ENCODE measurements at places on chromosomes 16 and 17.

DNA sequence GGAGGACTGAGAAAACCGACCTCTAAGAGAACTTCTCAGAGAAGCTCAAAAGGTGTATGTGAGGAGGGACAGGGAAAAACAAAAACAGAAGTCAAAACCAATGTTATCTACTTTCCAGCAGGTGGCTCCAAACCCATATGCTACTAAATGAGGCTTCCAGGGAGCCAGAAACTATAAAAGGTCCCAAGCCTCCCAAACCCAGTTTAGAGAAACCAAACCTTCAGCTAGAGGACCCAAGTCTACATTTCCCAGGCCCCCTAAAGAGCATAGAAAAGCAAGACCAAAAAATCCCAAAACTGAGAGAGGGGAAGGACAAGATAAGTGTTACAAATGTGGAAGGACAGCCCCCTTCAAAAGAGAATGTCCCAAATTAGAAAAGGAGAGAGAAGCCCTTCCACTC lies 3.7 kb downstream of the HPR start:
- DNase-seq, result peak; percentile 15
- no peaks in the 10 kb centered on the region for H3K36me3 ChIP-seq
- no peaks in the 10 kb centered on the region for H3K4me1 ChIP-seq
- H3K27ac ChIP-seq, result no peak overlapping the region
- H3K27me3 ChIP-seq, result no peaks in the 10 kb centered on the region
- H3K4me3 ChIP-seq, result no peak overlapping the region

GRCh38 chr16:89360760-89361435 lies 129.5 kb downstream of the ANKRD11 start:
- no peaks in the 10 kb centered on the region for H3K36me3 ChIP-seq
- H3K27me3 ChIP-seq, result no peaks in the 10 kb centered on the region
- H3K27ac ChIP-seq, result peak overlapping the region; percentile 59
- H3K4me1 ChIP-seq, result peaks cover 81% of the 10 kb centered on the region
- no peak overlapping the region for H3K4me3 ChIP-seq
- DNase-seq, result no peak

- H3K4me1 ChIP-seq, result peaks cover 3% of the 10 kb centered on the region
- H3K27me3 ChIP-seq, result no peaks in the 10 kb centered on the region
- no peak overlapping the region for H3K4me3 ChIP-seq
- DNase-seq, result no peak
- no peaks in the 10 kb centered on the region for H3K36me3 ChIP-seq
Observed at GRCh38 chr17:49861150-49861884, 13.4 kb upstream of the TAC4 start.

- H3K36me3 ChIP-seq, result no peaks in the 10 kb centered on the region
- no peak overlapping the region for H3K4me3 ChIP-seq
- no peaks in the 10 kb centered on the region for H3K27me3 ChIP-seq
- peaks cover 20% of the 10 kb centered on the region for H3K4me1 ChIP-seq
- H3K27ac ChIP-seq, result no peak overlapping the region
- DNase-seq, result no peak
Observed at GRCh38 chr16:88460496-88461330, 7.6 kb downstream of the ZFPM1 start.

DNA sequence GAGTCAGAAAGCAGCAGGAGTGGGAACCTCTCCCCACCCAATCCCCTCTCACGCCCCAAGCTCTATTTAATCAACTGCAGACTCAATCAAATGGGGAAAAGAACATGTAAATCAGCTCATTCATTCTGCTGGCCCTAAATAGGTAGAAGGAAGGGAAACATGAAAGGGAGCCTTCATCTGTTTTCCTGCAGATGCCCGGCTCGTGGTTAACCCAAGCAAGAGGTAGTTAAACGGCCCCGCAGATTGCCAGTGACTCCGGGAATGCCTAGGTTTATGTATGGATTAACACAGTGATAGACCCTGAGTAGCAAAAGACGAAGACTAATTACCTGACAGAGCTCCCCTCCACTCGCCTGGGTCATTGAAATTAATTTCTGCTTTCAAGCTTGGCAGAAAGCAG lies 542.0 kb downstream of the WWOX start:
- no peak overlapping the region for H3K4me3 ChIP-seq
- H3K27me3 ChIP-seq, result no peaks in the 10 kb centered on the region
- no peak overlapping the region for H3K27ac ChIP-seq

DNA sequence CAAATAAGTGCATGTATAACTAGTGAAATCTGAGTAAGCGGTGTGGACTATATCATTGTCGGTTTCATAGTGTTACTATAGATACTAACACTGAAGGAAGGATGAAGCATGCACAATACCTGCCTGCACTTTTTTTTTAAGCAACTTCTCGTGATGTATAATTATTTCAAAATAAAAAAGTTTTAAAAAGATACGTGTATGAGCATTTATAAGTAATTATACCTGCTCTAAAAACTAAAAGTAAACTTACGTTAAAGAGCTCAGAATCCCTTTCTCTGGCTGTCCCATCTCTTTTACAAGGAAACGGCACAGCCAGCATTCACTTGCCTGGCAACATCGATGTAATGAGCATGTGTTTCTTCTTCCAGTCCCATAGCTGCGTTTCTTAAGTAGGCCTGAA lies 31.3 kb upstream of the ARL6IP1 start:
- H3K4me3 ChIP-seq, result no peak overlapping the region
- no peaks in the 10 kb centered on the region for H3K4me1 ChIP-seq
- no peak overlapping the region for H3K27ac ChIP-seq
- H3K27me3 ChIP-seq, result no peaks in the 10 kb centered on the region
- no peak for DNase-seq

- peaks cover 22% of the 10 kb centered on the region for H3K4me1 ChIP-seq
- DNase-seq, result no peak
- no peak overlapping the region for H3K4me3 ChIP-seq
- peak overlapping the region; percentile 54 for H3K27ac ChIP-seq
- H3K27me3 ChIP-seq, result no peaks in the 10 kb centered on the region
- no peaks in the 10 kb centered on the region for H3K36me3 ChIP-seq
Observed at GRCh38 chr17:1089915-1090314, 89.9 kb downstream of the ABR start.

DNA sequence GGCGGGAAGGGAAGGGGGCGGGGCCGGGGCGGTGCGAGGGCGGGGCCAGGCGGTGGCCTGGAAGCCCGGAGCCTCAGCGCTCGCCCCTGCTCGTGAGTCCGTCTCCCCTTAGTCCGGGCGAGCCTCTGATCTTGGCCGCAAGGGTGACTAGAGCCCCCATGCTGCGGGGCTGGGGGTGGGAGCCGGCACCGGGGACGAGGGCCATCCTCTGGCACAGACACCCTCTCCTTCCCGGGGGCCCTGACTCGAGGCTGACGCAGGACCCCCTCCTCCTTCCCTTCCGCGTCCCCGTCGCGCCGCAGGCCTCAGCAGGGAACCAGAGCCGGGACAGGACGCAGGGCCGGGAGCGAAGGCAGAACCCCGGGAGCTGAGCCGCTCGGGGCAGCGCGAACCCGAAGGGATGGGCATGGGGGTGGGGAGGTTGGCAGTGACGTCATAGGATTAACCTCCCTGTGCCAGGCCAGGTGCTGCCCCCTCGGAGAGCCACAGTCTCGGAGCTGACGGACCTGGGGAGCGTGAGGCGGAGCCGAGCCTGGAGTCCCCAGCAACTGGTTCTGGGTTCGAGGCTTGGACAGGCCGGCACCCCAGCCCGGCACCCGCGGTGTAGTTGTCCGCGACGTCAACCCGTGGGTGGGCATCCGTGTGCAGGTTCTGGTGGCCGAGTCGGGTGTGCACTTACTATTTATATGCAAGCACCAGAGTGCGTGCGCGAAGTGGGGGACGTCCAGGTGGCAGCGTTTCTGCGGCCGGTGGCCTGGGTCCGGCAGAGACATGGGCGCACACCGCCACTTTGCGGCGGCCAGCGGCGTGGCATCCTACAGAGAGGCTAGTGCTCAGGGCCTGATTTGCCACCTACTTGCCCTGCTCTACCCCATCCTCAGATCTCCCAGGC lies 503 bp upstream of the PLCD3 start:
- no peaks in the 10 kb centered on the region for H3K27me3 ChIP-seq
- peaks cover 38% of the 10 kb centered on the region for H3K4me1 ChIP-seq
- no peaks in the 10 kb centered on the region for H3K36me3 ChIP-seq
- DNase-seq, result no peak
- peak overlapping the region; percentile 72 for H3K4me3 ChIP-seq

DNA sequence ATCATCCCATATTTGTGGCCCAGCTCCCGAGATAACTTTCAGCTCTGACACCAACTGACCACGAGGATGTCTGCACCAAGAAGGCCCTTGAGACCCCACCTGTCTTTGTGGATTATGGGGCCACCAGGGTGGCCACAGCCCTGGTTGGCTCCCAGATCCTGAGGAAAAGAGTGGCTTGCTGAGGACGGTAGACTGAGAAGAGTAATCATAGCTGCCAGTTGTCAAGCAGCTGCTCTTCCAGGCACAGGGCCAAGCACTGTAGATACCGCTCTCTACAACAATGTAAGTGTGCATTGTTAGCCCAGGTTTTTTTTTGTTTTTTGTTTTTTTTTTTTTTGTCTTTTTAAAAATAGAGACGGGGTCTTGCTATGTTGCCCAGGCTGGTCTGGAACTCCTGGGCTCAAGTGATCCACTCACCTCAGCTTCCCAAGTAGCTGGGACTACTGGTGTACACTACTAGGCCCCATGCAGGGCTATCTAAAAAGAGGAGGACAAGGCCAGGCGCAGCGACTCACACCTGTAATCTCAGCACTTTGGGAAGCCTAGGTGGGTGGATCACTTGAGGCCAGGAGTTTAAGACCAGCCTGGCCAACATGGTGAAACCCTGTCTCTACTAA lies 9.6 kb downstream of the ZNF205 start:
- no peaks in the 10 kb centered on the region for H3K4me1 ChIP-seq
- no peaks in the 10 kb centered on the region for H3K36me3 ChIP-seq
- no peak overlapping the region for H3K4me3 ChIP-seq
- no peak overlapping the region for H3K27ac ChIP-seq
- DNase-seq, result no peak

- no peak for DNase-seq
- H3K36me3 ChIP-seq, result no peaks in the 10 kb centered on the region
- H3K27me3 ChIP-seq, result no peaks in the 10 kb centered on the region
- no peak overlapping the region for H3K27ac ChIP-seq
Observed at GRCh38 chr17:42163696-42164407, 9.1 kb upstream of the RAB5C start.

DNA sequence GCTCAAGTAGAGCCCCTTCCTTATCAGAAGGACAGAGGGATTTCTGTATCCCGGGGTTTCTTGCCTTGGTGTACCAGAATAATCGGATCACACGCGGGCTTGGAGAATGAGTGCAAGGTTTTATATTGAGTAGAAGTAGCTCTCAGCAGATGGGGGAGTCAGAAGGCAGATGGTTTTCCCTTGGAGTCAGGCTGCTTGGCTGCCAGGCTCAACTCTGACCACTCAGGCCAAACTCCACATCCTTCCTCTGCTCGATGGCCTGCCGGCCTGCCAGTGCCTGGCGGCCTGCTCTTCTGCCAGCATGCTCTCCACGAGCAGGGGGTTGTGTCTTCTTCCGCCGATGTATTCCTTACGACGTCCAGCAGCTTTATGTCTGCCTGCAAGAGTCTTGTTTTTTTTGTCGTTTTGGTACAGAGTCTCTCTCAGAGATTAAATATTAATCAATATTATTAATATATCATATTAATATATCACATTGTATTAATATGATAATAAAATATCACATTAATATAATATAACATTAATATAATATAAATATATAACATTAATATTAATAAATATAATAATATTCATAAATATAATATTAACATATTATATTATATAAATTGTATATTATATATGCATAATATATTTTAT lies 229.2 kb upstream of the WSCD1 start:
- H3K4me1 ChIP-seq, result no peaks in the 10 kb centered on the region
- no peak overlapping the region for H3K4me3 ChIP-seq
- no peaks in the 10 kb centered on the region for H3K27me3 ChIP-seq
- no peaks in the 10 kb centered on the region for H3K36me3 ChIP-seq
- no peak overlapping the region for H3K27ac ChIP-seq
- DNase-seq, result no peak

GRCh38 chr16:85104147-85104546 lies 8.1 kb downstream of the CIBAR2 start:
- no peak overlapping the region for H3K27ac ChIP-seq
- no peak overlapping the region for H3K4me3 ChIP-seq
- H3K4me1 ChIP-seq, result no peaks in the 10 kb centered on the region
- no peaks in the 10 kb centered on the region for H3K27me3 ChIP-seq

GRCh38 chr17:79833110-79833450 lies 6.2 kb downstream of the CBX4 start:
- DNase-seq, result no peak
- H3K36me3 ChIP-seq, result peaks cover 6% of the 10 kb centered on the region
- H3K4me1 ChIP-seq, result peaks cover 70% of the 10 kb centered on the region
- H3K4me3 ChIP-seq, result peak overlapping the region; percentile 27

DNA sequence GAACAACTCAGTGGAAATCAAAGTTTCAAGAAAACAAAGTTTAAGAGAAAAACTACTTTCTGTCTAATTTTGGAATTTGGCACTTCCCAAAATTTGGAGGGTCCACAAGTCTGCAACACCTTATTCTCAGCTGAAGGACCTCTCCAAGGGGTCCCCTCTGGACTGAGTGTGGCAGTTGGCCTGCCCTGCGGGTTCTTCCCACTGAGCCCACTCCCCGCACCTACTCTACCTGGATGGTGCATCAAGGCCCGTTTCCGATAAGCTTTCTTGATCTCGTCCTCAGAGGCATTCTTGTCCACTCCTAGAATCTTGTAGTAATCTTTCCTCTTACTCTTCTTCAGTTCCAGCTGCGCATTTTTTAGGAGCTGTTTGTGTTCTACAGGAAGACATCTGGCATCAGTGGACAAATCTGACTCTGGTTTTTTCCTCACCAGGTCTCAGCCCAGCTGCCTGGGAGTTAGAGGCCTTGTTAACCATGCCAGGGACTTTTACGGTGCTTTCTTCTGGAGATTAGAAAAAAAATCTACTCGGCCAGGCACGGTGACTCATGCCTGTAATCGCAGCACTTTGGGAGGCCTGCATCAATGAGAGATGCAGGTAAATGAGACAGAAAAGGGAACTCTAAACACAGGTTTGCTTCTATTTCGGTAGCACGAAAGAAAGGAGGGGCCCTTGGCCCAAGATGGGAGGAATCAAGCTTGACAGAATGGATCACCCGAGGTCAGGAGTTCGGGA lies 15.6 kb downstream of the CNP start:
- no peaks in the 10 kb centered on the region for H3K4me1 ChIP-seq
- H3K27ac ChIP-seq, result no peak overlapping the region
- H3K4me3 ChIP-seq, result no peak overlapping the region
- peaks cover 9% of the 10 kb centered on the region for H3K36me3 ChIP-seq

DNA sequence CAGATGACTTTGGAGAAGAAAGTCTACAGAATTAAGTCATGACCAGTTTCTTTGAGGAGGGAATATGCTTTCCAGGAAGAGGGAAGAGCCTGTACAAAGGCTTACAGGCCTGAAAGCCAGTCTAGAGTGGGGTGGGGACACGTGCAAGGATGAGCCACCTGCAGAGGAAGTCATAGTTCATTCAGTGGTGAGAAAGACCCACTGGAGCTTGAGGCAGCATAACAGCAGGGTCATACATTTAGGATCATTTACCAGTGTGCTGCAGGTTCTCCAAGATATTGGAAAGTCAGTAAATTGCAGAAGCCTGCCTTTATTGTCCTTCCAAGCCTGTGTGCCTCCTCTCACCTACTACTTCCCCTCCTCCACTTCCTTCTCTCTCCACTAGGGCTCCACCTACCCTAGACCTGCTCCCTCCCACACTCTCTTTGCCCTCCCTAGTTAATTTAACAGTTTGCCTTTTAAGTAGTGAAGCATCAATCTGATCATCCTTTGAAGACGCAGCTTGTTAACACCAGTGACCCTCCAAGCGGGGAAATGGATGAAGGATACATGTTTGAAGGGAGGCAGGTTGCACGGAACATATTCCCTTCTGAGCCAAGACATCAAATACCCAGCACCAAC lies 40.2 kb downstream of the CDRT15 start:
- DNase-seq, result no peak
- no peaks in the 10 kb centered on the region for H3K27me3 ChIP-seq
- H3K4me3 ChIP-seq, result no peak overlapping the region
- no peaks in the 10 kb centered on the region for H3K4me1 ChIP-seq
- H3K36me3 ChIP-seq, result no peaks in the 10 kb centered on the region
- H3K27ac ChIP-seq, result no peak overlapping the region
